ENCODE measurements at places on chromosomes 7 and 10. TPM values are rescaled to one million over a fixed set of nuclear protein-coding genes. Genes with fewer than 3 reads are reported as not detected.

POM121L12 gene
- not detected for total RNA-seq

NRCAM gene
- total RNA-seq, result 0.21 TPM

TRIM50 gene
- not detected for total RNA-seq

FANK1 gene
- 19.1 TPM for total RNA-seq

CALML5 gene
- not detected for total RNA-seq

NFKB2 gene
- total RNA-seq, result 105 TPM

HTR5A gene
- total RNA-seq, result not detected

AGAP5 gene
- total RNA-seq, result 6.6 TPM

UPK3BL2 gene
- total RNA-seq, result 14.4 TPM
